ENCODE measurements at places on chromosomes 1 and 21. TPM values are rescaled to one million over a fixed set of nuclear protein-coding genes. Genes with fewer than 3 reads are reported as not detected.

DNA sequence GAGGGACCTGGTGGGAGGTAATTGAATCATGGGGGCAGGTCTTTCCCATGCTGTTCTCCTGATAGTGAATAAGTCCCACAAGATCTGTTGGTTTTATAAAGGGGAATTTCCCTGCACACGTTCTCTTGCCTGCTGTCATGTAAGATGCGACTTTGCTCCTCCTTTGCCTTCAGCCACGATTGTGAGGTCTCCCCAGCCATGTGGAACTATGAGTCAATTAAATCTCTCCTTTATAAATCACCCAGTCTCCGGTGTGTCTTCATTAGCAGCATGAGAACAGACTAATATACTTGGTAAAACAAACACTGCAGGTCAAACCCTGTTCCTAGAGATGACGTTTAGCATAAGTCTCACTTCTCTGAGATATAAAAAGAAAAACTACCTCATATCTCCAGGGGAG lies 148.3 kb downstream of the MATN1 start:
- DNase-seq, result no peak
- no peaks in the 10 kb centered on the region for H3K36me3 ChIP-seq
- no peaks in the 10 kb centered on the region for H3K4me1 ChIP-seq

DNA sequence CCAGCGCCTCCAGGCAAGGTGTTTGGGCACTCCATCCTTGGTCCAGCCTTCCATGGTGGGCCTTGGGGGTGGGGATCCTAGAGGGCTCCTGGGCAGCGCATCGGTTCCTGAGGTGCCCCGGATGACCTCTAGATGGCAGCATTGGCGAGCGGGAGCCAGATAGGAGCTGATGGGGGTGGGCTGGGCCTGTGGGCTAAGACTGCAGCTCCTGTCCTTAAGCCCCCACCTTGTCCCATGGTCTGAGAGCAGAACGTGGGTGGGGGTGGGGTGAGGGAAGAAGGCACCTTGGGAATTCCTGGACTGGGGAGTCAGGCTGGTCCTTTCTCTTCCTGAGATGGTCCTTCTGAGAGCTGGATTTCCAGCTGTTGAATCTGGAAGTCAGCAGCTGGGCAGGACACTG lies 93.4 kb upstream of the CSF3R start:
- no peaks in the 10 kb centered on the region for H3K36me3 ChIP-seq
- no peak overlapping the region for H3K27ac ChIP-seq
- H3K4me1 ChIP-seq, result no peaks in the 10 kb centered on the region
- H3K27me3 ChIP-seq, result no peaks in the 10 kb centered on the region
- no peak overlapping the region for H3K4me3 ChIP-seq

DNA sequence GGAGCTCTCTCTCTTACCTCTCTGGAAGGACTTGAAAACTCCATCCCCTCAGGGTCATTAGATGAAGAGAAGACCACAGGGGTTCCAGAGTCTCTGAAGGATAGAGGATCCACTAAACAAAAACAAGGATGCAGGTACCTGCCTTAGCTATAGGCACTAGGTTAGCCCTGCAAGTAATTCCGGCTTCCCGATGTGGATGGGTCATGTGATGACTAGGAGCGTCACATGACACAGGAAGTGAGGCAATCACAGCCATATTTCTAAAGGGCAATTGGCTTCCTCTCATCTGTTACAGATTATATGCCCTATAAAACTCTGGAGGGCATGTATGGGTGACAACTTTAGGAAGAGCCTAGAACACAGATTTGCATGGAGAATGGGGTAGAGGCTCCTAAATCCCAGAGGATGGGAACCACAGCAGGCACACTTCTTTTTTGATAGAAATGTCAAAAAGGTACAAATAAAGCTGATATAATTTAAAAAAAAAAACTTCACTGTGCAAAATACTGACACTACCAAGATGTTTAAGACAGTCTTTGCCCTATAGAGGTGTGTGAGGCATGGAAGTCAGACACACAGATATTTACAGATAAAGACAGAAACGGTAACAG lies 14.1 kb downstream of the ENTREP3 start:
- H3K27ac ChIP-seq, result no peak overlapping the region
- DNase-seq, result peak; percentile 71
- peaks cover 38% of the 10 kb centered on the region for H3K4me1 ChIP-seq

DNA sequence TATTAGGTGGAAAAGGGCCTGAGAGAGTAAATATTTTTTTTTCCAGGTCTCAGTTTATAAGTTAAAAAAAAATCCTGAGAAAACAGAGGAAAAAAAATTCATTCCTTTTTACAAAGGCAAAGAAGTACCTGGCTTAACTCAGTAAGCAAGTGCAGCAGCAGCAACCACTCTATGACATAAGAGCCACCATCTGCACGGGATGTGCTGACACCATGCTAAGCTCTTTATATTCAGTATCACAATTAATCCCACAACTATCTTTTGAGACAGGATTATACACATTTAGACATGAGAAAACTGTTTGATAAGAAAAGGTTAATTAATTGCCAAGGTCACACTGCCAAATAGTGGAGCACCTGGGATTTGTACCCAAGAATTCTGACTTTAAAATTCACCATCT lies 13.4 kb upstream of the DPT start:
- H3K4me3 ChIP-seq, result no peak overlapping the region
- H3K4me1 ChIP-seq, result no peaks in the 10 kb centered on the region
- DNase-seq, result no peak
- no peak overlapping the region for H3K27ac ChIP-seq
- H3K36me3 ChIP-seq, result no peaks in the 10 kb centered on the region

- no peaks in the 10 kb centered on the region for H3K4me1 ChIP-seq
- no peaks in the 10 kb centered on the region for H3K36me3 ChIP-seq
- no peak for DNase-seq
- H3K27me3 ChIP-seq, result no peaks in the 10 kb centered on the region
Measured at GRCh38 chr1:97378596-97378995, 542.2 kb downstream of the DPYD start.

DNA sequence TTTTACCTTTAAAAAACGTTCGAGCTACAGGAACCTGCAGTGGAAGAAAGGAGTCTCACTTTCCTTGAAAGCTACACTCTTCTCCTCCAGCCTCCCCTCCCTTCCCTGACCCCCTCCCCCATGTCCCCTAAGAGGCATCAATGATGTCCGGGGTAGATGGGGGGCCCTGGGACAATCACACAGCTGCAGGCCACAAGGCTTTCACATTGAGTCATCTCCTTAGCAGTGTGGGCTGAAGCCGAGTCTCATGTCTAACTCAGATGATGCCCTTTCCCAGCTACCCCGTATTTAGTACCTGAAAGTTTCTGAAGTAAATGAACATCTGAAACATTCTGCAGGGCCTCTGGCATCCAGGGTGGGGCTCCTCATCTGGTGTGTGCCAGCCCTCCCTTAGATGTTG lies 6.3 kb upstream of the GPR25 start:
- H3K4me1 ChIP-seq, result peaks cover 32% of the 10 kb centered on the region
- H3K4me3 ChIP-seq, result no peak overlapping the region
- no peak overlapping the region for H3K27ac ChIP-seq
- no peaks in the 10 kb centered on the region for H3K36me3 ChIP-seq
- DNase-seq, result no peak
- no peaks in the 10 kb centered on the region for H3K27me3 ChIP-seq

Gene PTPN14
- 0.91 TPM for total RNA-seq

Gene TMPRSS15
- total RNA-seq, result not detected

Gene SNX7
- not detected for total RNA-seq

Gene CCDC181
- 0.24 TPM for total RNA-seq

Gene AMY1B
- not detected for total RNA-seq

All from CD8-positive, alpha-beta memory T cell (primary cell).